Activated T-helper 2 cell treated with anti-CD3 and anti-CD28 coated beads, Interferon-gamma antibody, Interleukin-2, Interleukin-4, amounts not matched to agents 10 μg/mL and 5 μg/mL and 100 μg/mL, durations not matched to agents 14 hours and 24 hours and 36 hours (primary cell): ENCODE measurements at places on chromosomes 12 and 14.

- no peak for DNase-seq
Observed at GRCh38 chr12:5827591-5827990, 117.5 kb downstream of the ANO2 start.

DNA sequence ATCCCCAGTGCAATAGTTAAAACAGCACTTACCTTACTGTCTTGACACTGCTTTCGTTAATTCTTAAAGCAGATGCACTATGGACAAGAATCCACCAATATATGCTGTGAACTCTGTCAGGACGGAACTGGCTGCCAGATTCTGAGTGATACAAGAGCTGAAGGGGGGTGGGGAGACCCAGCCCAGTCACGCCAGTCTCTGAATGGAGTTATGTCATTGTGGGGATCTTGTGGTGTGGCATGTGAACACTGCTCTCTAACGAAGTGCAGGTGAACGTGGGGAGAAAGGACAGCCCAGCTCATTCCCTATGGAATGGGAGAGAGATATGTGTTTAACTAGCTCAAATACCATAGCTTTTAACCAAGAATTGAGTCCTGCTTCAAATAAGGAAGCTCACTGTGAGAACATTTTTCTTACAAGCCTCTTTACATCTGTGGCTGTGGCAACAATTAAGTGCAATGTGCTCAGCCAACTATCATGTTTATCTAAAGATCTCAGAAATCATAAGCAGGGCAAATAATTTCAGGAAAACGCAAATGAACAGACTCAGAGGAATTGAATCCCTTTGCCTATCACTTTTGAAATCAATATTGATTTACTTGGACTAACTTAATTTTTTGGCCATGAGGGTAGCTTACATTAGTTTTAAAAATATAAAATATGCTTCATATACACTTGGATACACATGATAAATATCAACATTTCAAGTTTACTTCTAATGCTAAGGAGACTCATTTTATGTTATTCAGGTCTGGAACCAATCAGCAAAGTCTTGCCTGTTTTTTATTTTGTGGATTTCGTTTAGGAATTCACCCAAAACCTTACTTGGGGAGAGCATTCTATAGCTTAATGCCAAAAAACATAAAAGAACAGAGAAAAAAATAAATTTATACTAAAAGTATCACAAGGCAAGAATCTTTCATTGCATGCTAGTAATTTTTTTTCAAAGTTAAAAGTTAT is at the start of gene LUM:
Gene LUM (minus strand): TSS at position 129 of the 960 bp plus-strand sequence. CDS start 2,515 bp downstream, outside the sequence.
- no peak for DNase-seq

GRCh38 chr12:121975021-121975420 is 46.7 kb upstream of the BCL7A start:
- DNase-seq: no peak

DNA sequence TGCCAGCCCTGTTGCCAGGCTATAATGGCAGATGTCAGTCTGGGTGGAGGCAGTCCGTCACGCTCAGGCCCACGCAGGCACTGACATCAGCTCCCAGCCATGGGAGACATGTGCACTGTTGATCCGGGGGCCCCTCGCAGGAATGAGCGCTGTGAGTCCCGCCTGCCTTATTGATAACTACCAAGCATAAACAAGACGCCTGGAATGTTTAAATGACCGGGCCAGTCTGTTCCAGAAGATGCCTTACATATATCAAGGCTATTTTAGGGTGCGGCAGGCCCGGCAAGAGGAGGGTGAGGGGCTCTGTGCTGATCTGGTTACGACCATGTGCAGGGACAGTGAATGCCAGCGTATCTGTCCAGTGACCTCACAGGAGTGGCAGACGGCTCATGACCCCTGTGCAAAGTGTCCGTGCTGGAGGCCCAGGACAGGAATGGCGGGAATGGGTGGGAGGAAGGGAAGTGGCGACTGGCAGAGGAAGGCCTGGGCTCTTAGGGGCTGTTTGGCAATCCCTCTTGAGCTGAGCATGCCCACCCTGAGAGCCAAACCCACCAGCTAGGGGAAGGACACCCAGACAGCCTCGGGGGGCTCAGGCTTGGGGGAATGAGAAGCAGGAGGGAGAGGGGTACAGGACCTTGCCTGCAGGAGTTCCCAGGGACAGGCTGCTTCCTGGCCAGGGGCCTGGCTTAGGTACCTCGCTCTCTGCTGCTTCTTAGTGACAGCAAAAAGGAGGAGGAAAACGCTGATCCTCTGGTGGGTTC is 49.3 kb downstream of the DLK1 start:
- no peak for DNase-seq
